ENCODE measurements at places on chromosomes 2 and 18. TPM values are rescaled to one million over a fixed set of nuclear protein-coding genes. Genes with fewer than 3 reads are reported as not detected.

Gene SATB2
- 2.3 TPM for total RNA-seq

GRCh38 chr2:191994749-191995148, 147.9 kb upstream of the CAVIN2 start:
- DNase-seq: no peak

Gene INHBB
- total RNA-seq: 0.52 TPM

GRCh38 chr2:2098458-2099167, 232.5 kb downstream of the MYT1L start:
- DNase-seq: no peak

Gene ANKRD30BL
- total RNA-seq: not detected

GRCh38 chr18:79799619-79800370, 2.1 kb downstream of the KCNG2 start:
- DNase-seq: no peak

Gene SLC25A12
- total RNA-seq: 17.9 TPM

Gene ST6GAL2
- 1.4 TPM for total RNA-seq

Gene EIF4E2
- 179 TPM for total RNA-seq

- no peak for DNase-seq
Observed at GRCh38 chr2:32011485-32011960, 715 bp upstream of the MEMO1 start.
